ENCODE measurements at places on chromosomes 11 and 22. TPM values are rescaled to one million over a fixed set of nuclear protein-coding genes. Genes with fewer than 3 reads are reported as not detected.

TBX10 gene
- not detected for total RNA-seq

ELF5 gene
- total RNA-seq = 2.1 TPM

GRM5 gene
- 0.35 TPM for total RNA-seq

ANO1 gene
- total RNA-seq = 39.6 TPM

SH3BP1 gene
- total RNA-seq = 31.9 TPM

DNA sequence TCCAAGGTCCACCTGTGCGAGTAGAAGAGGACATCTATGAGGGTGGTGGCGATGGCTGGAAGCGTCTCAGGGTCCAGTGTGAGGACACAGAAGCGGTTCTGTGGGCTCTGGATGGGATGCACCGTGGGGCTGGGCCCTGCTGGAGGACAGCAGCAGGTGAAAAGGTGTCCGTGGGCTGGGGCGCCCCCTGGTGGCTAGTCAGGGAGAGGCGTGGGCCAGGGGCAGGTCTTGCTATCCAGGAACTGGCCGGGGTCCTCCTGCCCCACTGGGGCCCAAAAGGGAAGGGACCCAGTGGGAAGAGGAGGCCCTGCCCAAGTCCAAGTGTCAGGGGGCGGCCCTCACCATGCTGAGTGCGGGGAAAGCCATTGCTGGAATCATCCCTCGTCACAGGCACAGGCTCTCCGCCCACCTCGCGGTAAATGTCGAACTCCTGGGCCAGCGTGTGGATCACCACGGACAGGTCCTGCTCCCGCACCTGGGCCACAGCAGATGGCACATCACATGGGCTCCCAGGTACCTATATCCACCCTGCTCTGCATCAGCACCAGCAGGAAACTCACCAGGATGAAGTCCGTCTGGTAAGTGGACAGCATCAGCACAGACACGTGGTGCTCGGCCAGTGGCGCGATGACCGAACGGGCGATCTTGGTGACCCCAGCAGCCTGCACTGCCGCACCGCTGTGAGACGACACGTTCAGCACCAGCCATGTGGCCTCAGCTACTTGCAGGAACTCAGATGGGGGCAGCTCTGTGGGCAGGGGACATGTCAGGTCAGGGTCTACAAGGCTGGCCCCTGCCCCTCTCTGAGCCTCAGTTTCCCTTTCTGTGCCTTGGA is 2.3 kb downstream of the CASTOR1 start:
- H3K36me3 ChIP-seq = peaks cover 3% of the 10 kb centered on the region
- H3K4me3 ChIP-seq = no peak overlapping the region
- H3K4me1 ChIP-seq = peaks cover 15% of the 10 kb centered on the region
- H3K27me3 ChIP-seq = no peaks in the 10 kb centered on the region
- H3K27ac ChIP-seq = no peak overlapping the region

GRCh38 chr22:49507607-49508292 is 319.9 kb downstream of the BRD1 start:
- H3K4me1 ChIP-seq = no peaks in the 10 kb centered on the region
- no peaks in the 10 kb centered on the region for H3K36me3 ChIP-seq
- DNase-seq = no peak
- H3K27ac ChIP-seq = no peak overlapping the region
- H3K4me3 ChIP-seq = no peak overlapping the region

DNA sequence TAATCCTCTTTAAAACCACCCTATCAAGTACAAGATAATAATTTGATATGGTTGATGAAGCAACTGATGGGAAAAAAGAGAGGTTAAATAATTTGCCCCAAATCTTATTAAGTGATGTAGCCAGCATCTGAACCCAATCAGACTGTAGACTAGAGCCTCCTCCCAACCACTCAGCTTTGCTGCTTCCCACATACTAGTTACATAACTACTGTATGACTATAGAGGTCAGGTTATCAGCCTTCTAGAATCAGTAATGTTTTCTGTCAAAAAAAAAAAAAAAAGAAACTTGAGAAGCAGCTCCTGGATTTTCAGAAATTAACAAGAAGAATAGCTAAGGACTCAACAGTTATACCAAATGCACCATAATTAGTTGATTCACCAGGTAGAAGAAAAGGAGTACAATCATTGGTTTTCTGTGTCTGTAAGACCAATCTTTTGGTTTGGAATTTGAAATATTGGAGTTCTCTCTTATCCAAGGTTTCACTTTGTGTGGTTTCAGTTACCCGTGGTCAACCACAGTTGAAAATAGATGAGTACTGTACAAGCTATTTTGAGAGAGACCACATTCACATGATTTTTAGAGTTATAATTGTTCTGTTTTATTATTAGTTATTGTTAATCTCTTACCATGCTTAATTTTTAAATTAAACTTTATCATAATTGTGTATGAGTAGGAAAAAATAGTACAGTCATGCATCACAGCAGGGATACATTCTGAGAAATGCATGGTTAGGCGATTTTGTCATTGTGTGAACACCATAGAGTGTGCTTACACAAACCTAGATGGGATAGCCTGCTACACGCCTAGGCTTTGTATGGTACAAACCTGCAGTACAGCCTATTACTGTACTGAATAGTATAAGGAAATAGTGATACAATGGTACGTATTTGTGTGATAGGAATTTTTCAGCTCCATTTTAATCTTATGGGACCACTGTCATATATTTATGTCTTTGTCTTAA is 72.2 kb downstream of the PDHX start:
- no peak for DNase-seq
- no peaks in the 10 kb centered on the region for H3K27me3 ChIP-seq
- no peak overlapping the region for H3K27ac ChIP-seq

GRCh38 chr11:88194990-88195389 is 19.7 kb upstream of the RAB38 start:
- no peak for DNase-seq
- H3K4me3 ChIP-seq = no peak overlapping the region
- no peak overlapping the region for H3K27ac ChIP-seq
- H3K36me3 ChIP-seq = peaks cover 45% of the 10 kb centered on the region
- no peaks in the 10 kb centered on the region for H3K27me3 ChIP-seq

DNA sequence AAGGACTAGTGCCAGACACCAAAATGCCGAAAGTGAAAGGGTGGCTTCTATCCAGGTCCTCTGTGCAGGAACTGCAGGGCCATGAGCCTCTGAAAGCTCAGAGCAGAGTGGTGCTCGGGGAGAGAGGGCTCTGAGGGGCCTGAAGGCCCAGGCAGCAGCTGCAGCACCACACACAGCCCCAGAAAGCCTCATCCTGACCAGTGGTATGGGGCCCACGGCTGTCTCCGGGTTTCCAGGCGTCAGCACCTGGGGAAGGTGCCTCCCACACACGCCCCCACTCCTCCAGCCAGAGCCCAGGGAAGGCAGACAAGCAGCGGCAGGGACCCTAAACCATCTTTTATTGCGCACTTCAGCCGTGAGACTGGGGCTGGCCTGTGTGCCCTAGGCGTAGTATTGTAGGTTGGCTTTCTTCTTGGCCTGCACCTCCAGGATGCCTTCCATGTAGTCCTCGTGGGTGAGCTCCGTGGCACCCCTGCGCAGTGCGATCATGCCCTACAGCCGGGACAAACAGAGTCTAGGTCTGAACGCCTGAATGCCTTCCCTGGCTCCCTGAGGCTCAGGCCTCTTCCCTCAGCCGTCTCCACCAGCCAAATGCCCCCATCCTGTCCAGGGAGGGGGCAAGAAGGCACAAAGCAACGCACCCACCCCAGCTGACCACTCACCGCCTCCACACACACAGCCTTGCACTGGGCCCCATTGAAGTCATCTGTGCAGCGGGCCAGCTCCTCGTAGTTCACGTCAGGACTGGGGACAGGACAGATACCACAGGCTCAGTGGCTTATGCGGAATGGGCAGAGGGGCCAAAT is 7.6 kb downstream of the PSMC3 start:
- no peak for DNase-seq
- H3K27ac ChIP-seq = no peak overlapping the region
- H3K27me3 ChIP-seq = no peaks in the 10 kb centered on the region
- peaks cover 13% of the 10 kb centered on the region for H3K36me3 ChIP-seq

DNA sequence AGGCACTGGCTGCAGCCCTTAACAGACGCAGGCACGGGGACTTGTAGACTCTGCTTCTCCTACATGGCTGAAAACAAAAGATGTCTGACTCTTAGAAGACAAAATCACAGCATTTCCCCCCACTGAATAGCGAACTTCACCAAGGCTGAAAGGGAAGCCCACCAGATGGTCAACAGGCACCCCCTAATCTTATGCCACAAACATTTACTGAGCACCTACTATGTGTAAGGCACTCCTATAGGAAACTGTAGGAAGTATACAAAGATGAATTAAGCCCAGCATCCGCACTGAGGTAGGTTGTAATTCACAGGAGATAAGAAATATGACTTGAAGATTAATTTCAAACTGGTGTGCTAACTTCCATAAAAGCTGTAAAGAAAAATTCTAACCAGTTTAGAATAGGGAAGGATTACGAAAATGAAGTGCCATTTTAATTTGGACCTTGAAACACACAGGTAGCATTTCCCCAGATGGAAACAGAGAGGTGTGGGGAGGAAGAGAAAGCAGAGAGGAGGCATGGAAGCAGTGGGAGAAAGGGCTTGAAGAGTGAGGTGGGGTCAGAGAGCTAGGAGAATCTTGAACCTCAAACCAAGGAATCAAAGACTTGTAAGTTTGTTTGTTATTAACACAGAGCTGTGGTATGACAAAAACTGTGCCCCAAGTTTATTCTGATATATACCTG is 38.1 kb downstream of the NUMA1 start:
- peaks cover 3% of the 10 kb centered on the region for H3K4me1 ChIP-seq
- no peak overlapping the region for H3K4me3 ChIP-seq
- no peaks in the 10 kb centered on the region for H3K36me3 ChIP-seq
- H3K27me3 ChIP-seq = no peaks in the 10 kb centered on the region
